ENCODE measurements at places on chromosomes 2 and 18.

GRCh38 chr2:230896346-230897115 lies 28.5 kb downstream of the GPR55 start:
- no peak for DNase-seq

GRCh38 chr2:235194836-235195235 lies 243.0 kb downstream of the SH3BP4 start:
- DNase-seq, result no peak

DNA sequence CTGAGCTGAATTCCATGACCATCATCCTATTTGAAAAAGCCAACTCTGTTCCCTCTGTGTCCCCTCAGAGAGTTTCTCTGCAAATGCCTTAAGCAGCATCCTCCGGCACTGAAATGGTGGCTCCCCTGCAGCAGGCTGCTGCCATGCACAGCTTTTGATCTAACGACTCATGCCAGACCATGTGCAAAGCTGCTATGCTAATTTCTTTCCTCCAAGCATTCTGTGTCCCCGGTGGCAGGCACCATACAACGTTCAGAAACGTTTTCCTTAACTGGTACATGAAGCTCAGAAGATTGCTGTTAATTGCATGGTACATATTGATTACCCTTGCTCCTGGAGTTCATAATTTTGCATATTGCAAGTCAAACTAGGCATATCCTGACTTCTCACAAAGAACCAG lies 336.8 kb downstream of the RBM43 start:
- no peak for DNase-seq

DNA sequence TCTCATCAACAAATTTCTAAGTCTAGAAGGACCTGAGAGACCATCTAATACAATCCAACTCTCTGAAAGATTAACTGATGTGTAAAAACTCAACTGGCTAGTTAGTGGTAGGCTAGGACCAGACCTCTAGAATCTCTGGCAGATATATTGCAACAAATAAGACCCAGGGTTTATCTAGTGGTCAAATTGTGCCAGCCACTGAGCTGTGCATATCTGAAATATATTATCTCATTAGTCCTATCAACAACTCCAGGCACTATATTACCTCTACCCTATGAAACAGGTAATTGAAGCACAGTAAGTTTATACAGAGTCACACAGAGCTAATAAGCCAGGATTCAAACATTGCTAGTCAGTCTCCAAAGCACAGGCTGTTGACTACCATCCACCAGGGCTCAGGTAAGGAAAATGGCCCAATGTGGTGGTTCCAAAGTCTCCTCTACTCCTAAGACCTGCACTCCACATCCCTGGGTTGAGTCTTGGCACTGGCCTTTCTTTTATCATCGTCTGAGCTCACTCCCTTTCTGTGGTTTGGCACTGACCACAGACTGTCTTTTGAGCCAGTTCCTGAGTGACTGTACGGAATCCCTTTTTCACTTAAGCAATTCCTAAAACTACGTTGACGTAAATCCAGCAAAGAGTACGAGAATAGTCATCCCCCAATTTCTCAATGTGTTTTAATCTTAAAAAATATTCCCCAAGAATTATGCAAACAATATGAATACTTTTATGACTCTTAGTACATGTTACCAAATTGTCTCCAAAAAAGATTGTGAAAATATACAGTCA lies 11.9 kb upstream of the PID1 start:
- DNase-seq, result no peak

DNA sequence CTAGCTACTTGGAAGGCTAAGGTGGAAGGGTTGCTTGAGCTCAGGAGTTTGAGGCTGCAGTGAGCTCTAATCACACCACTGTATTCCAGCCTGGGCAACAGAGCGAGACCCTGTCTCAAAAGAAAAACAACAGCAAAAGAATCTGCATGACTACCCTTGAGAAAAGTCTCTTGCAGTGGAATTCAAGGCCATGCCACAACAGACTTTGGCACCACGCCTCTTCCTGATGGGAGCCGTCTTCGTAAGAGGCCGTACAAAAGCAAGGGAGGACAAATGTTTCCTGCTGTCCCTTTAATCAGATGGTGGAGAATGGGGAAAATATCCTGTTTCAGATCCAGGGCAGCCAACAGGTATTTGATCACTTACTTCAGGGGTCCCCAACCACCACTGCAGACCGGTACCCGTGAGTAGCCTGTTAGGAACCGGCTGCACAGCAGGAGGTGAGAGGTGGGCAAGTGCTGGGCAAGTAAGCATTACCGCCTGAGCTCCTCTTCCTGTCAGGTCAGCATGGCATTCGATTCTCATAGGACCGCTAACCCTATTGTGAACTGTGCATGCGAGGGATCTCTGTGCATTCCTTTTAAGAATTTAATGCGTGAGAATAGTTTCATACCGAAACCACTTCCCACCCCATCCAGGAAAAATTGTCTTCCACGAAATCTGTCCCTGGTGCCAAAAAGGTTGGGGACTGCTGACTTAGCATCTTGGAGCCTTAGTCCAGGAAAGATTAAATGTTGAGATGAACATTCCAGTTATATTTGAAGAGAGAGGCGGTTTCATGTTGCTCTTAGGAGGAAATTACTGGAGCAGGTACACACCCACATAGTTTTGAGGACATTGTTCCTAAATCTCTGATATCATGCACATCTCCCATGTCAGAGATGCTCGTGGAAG lies 94.4 kb upstream of the XPO1 start:
- DNase-seq, result no peak

DNA sequence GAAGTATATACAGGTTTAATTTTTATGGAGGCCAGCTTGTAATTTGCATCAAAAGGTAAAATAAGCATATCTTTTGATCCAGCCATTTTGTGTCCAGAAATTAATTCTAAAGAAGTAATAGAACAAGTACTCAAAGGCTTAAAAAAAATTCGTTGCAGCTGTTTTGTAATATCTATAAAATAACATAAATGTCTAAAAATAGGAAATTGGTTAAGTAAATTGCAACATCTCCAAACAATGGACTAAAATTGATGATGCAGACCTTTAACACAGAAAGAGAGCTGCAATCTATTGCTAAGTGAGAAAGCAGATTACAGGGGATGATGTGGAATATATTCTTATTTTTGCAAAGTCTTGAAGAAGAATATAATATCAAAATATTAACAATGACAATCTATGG lies 19.4 kb downstream of the AAK1 start:
- no peak for DNase-seq

Measured in omental fat pad (tissue), 4 donors.